DND-41 (cell line): ENCODE measurements at places on chromosomes 4 and X.
A peak's percentile ranks its signal among the peaks of the same experiment; 100 is the strongest.

GRCh38 chrX:66676990-66677389 lies 38.1 kb upstream of the EDA2R start:
- H3K27me3 ChIP-seq = no peaks in the 10 kb centered on the region
- DNase-seq = no peak
- no peak overlapping the region for H3K4me3 ChIP-seq
- no peaks in the 10 kb centered on the region for H3K4me1 ChIP-seq

- H3K27me3 ChIP-seq = no peaks in the 10 kb centered on the region
- no peak overlapping the region for H3K27ac ChIP-seq
- no peak overlapping the region for H3K4me3 ChIP-seq
These were observed 374.3 kb downstream of the AFF2 start for GRCh38 chrX:148874636-148875246.

DNA sequence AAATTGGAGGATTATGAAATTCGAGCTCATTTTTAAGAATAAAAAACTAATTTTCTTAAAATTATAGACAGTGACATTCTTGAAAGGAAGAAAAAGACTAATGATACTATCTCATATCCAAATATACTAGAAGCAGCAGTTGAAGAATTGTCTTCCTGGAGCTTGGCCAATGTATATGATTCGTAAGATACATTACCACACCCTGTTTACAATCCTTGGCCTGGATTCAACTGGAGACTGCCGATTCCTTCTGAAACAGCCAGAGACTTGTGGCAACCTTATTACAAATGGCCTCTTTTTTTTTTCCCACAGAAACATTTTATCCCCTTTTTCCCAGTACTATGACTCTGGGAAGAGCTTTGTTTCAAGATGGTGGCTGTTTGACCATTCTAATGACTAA lies 571.2 kb upstream of the FAT1 start:
- H3K4me3 ChIP-seq = no peak overlapping the region
- no peak overlapping the region for H3K27ac ChIP-seq
- H3K36me3 ChIP-seq = no peaks in the 10 kb centered on the region
- no peaks in the 10 kb centered on the region for H3K4me1 ChIP-seq
- no peaks in the 10 kb centered on the region for H3K27me3 ChIP-seq

DNA sequence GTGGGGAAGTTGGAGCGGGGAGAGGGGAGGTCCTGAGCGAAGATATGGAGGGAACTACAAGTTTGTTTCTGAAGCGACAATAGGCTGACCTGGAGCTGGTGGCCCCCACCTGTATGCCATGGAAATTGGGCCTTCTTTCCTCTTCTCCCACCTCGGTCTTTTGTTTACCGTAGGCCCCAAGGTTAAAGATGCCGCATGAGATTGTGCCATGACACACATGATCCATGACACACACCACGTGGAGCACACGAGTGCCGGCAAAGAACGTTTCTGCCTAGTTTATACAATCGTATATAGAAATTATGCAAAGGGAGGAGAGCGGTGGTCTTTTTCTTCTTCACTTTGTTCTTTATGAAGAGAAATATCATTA lies 408 bp downstream of the TMEM33 start:
- H3K4me3 ChIP-seq = peak overlapping the region; percentile 82
- peaks cover 33% of the 10 kb centered on the region for H3K36me3 ChIP-seq
- peaks cover 48% of the 10 kb centered on the region for H3K4me1 ChIP-seq
- no peaks in the 10 kb centered on the region for H3K27me3 ChIP-seq

GRCh38 chr4:6071959-6072720 lies 53.9 kb upstream of the C4orf50 start:
- H3K27me3 ChIP-seq = peaks cover 4% of the 10 kb centered on the region
- H3K4me3 ChIP-seq = no peak overlapping the region
- H3K36me3 ChIP-seq = no peaks in the 10 kb centered on the region
- H3K4me1 ChIP-seq = no peaks in the 10 kb centered on the region; the same call in 1 of the 2 replicates

GRCh38 chr4:125702406-125702805 lies 387.7 kb downstream of the FAT4 start:
- no peaks in the 10 kb centered on the region for H3K27me3 ChIP-seq
- no peaks in the 10 kb centered on the region for H3K4me1 ChIP-seq
- H3K4me3 ChIP-seq = no peak overlapping the region

- H3K36me3 ChIP-seq = no peaks in the 10 kb centered on the region
- no peak overlapping the region for H3K27ac ChIP-seq
- H3K4me3 ChIP-seq = no peak overlapping the region
- H3K27me3 ChIP-seq = no peaks in the 10 kb centered on the region
- H3K4me1 ChIP-seq = no peaks in the 10 kb centered on the region
These were observed 124.0 kb upstream of the NOCT start for GRCh38 chr4:138891631-138892031.

GRCh38 chr4:36081185-36081584 lies 163.1 kb downstream of the ARAP2 start:
- peaks cover 67% of the 10 kb centered on the region for H3K36me3 ChIP-seq
- no peaks in the 10 kb centered on the region for H3K27me3 ChIP-seq
- H3K27ac ChIP-seq = no peak overlapping the region

DNA sequence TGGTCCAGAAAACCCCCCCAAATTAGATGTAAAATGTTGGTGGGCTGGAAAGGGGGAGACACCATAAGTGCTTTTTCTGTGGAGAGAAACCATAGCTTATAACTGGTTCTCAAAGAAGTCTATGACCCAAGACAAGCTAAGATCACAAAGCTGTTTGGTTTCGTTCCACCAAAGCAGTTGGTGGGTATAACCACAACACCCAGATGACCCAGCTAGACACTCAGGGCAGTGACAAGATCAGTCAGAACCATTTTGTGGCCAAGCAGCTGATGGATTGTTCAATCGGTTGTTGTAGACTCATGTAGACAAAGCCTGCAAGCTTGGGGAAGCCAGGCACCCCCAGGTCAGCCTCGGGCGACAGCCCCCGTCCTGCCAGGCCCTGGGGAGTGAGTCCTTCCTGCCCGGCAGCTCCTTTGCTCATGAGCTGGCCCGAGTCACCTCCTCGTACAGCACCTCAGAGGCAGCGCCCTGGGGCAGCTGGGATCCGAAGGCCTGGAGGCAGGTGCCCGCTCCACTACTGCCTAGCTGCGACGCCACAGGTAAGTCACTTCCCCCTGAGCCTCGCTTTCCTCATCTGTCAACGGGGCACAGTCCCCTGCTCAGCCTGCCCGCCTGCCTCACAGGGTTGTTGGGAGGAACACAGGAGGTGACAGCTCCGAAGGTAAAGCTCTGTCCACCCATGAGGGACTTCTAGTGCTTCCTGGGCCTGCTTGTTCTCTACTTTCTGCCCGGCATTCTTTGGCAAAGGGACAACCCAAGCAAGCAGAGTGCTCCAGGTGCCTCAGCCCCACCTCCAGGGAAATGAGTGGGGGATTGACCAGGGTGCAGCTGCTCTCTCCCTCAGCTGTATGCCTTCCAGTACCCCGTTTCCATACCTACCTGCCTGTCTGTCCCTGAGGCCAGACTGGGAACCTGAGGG lies 65.2 kb upstream of the MTM1 start:
- no peak overlapping the region for H3K4me3 ChIP-seq
- H3K4me1 ChIP-seq = no peaks in the 10 kb centered on the region
- H3K27ac ChIP-seq = no peak overlapping the region
- DNase-seq = no peak
- H3K27me3 ChIP-seq = no peaks in the 10 kb centered on the region
- H3K36me3 ChIP-seq = no peaks in the 10 kb centered on the region

GRCh38 chr4:186846426-186846825 lies 122.8 kb upstream of the FAT1 start:
- no peaks in the 10 kb centered on the region for H3K36me3 ChIP-seq
- no peaks in the 10 kb centered on the region for H3K27me3 ChIP-seq
- H3K27ac ChIP-seq = no peak overlapping the region
- no peak overlapping the region for H3K4me3 ChIP-seq

- H3K36me3 ChIP-seq = no peaks in the 10 kb centered on the region
- no peak for DNase-seq
- peaks cover 8% of the 10 kb centered on the region; the same call in 1 of the 2 replicates for H3K4me1 ChIP-seq
- no peaks in the 10 kb centered on the region for H3K27me3 ChIP-seq
- no peak overlapping the region for H3K4me3 ChIP-seq
These were observed 250.6 kb upstream of the NDST3 start for GRCh38 chr4:117783716-117784115.

GRCh38 chr4:41559940-41560516 lies 22.1 kb downstream of the LIMCH1 start:
- H3K27me3 ChIP-seq = no peaks in the 10 kb centered on the region
- DNase-seq = no peak
- H3K4me1 ChIP-seq = no peaks in the 10 kb centered on the region
- no peaks in the 10 kb centered on the region for H3K36me3 ChIP-seq
- H3K4me3 ChIP-seq = no peak overlapping the region

GRCh38 chr4:65658117-65658516 lies 12.2 kb downstream of the EPHA5 start:
- peaks cover 3% of the 10 kb centered on the region for H3K4me1 ChIP-seq
- H3K27ac ChIP-seq = no peak overlapping the region
- DNase-seq = no peak
- no peaks in the 10 kb centered on the region for H3K36me3 ChIP-seq

GRCh38 chrX:154749856-154750255 lies 1.0 kb downstream of the GAB3 start:
- H3K4me1 ChIP-seq = peaks cover 46% of the 10 kb centered on the region
- H3K36me3 ChIP-seq = no peaks in the 10 kb centered on the region
- no peaks in the 10 kb centered on the region for H3K27me3 ChIP-seq
- H3K4me3 ChIP-seq = peak overlapping the region; percentile 88
- peak overlapping the region; percentile 88 for H3K27ac ChIP-seq

- no peak overlapping the region for H3K4me3 ChIP-seq
- H3K27ac ChIP-seq = no peak overlapping the region
- no peaks in the 10 kb centered on the region for H3K27me3 ChIP-seq
- H3K36me3 ChIP-seq = no peaks in the 10 kb centered on the region
- no peak for DNase-seq
These were observed 204.7 kb upstream of the JADE1 start for GRCh38 chr4:128604840-128605239.

- no peak overlapping the region for H3K4me3 ChIP-seq
- no peaks in the 10 kb centered on the region for H3K36me3 ChIP-seq
These were observed 124.7 kb downstream of the CAMK2D start for GRCh38 chr4:113636877-113637276.

- H3K36me3 ChIP-seq = no peaks in the 10 kb centered on the region
- peak; percentile 6 for DNase-seq
- no peak overlapping the region for H3K27ac ChIP-seq
- no peaks in the 10 kb centered on the region for H3K4me1 ChIP-seq
- H3K27me3 ChIP-seq = no peaks in the 10 kb centered on the region
These were observed 180.7 kb downstream of the CEP135 start for GRCh38 chr4:56129431-56129861.

- peak; percentile 60 for DNase-seq
- H3K4me1 ChIP-seq = peaks cover 35% of the 10 kb centered on the region
- H3K4me3 ChIP-seq = peak overlapping the region; percentile 98
- H3K27ac ChIP-seq = peak overlapping the region; percentile 98
- peaks cover 48% of the 10 kb centered on the region for H3K36me3 ChIP-seq
These were observed 627 bp downstream of the CDKN2AIP start for GRCh38 chr4:183445097-183445428.

DNA sequence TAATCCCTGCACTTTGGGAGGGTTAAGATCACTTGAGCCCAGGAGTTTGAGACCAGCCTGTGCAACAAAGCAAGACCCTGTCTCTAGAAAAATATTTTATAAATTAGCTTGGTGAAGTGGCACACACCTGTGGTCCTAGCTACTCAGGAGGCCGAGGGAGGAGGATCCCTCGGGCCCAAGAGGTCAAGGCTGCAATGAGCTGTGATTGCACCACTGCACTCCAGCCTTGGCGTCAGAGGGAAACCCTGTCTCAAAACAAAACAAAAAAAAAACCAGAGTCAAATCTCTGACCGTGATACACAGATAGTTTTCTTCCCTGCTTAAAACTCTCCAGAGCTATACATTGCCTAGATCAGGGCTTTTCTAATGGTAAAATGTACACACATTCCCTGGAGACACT lies 53.5 kb downstream of the CHST7 start:
- H3K27me3 ChIP-seq = no peaks in the 10 kb centered on the region
- H3K4me3 ChIP-seq = no peak overlapping the region
- no peak for DNase-seq
- no peaks in the 10 kb centered on the region for H3K4me1 ChIP-seq
- H3K27ac ChIP-seq = no peak overlapping the region

DNA sequence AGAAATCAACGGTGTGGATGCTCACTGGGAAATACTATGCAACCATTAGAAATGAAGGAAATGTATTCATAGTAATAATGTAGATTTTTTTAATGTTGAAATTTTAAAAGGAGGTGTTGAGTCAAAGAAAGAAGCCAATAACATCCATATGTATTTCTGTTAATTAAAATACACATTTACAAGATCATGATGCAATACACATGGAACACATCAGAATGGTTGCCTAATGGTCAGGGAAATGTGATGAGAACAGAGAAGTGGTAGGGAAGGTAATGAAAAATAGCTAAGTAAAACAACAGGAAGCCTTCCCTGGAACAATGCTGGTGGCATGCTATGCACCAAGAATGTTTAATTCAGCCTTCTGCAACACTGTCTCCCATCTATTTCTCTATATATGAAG lies 18.2 kb downstream of the AREG start:
- H3K27ac ChIP-seq = no peak overlapping the region
- H3K27me3 ChIP-seq = no peaks in the 10 kb centered on the region
- H3K36me3 ChIP-seq = no peaks in the 10 kb centered on the region
- H3K4me3 ChIP-seq = no peak overlapping the region
- no peak for DNase-seq
- no peaks in the 10 kb centered on the region for H3K4me1 ChIP-seq

DNA sequence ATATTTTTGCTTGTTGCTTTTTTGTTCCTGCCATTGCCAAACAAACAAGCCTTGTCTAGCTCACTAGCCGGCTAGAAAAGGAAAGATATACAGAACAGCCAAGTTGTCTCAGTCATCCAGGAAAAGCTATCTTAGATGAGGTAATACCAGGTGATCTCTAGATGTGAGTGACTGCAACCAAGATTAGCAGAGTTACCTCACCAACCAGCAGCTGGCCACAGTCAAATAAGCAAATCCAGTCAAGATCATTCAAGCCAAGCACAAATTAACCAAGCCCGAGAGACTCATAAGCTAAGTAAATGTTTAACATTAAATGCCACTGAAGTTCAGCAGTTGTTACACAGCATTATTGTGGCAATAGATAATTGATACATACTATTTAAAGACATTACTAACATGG lies 108.6 kb downstream of the CENPC start:
- no peak overlapping the region for H3K27ac ChIP-seq
- H3K27me3 ChIP-seq = no peaks in the 10 kb centered on the region
- no peak for DNase-seq
- H3K4me3 ChIP-seq = no peak overlapping the region
- peaks cover 12% of the 10 kb centered on the region; the same call in 1 of the 2 replicates for H3K4me1 ChIP-seq
- no peaks in the 10 kb centered on the region for H3K36me3 ChIP-seq

- DNase-seq = no peak
- no peaks in the 10 kb centered on the region for H3K36me3 ChIP-seq
- H3K27ac ChIP-seq = no peak overlapping the region
- H3K4me3 ChIP-seq = no peak overlapping the region
- H3K27me3 ChIP-seq = no peaks in the 10 kb centered on the region
- no peaks in the 10 kb centered on the region for H3K4me1 ChIP-seq
These were observed 96.5 kb downstream of the SYTL5 start for GRCh38 chrX:38102875-38103274.

GRCh38 chrX:101668143-101668542 lies 8.5 kb upstream of the ARMCX2 start:
- H3K27me3 ChIP-seq = no peaks in the 10 kb centered on the region
- no peak for DNase-seq
- no peaks in the 10 kb centered on the region for H3K4me1 ChIP-seq

- H3K4me3 ChIP-seq = no peak overlapping the region
- H3K27me3 ChIP-seq = no peaks in the 10 kb centered on the region
- DNase-seq = no peak
- no peak overlapping the region for H3K27ac ChIP-seq
- no peaks in the 10 kb centered on the region for H3K36me3 ChIP-seq
These were observed 29.9 kb upstream of the PJA1 start for GRCh38 chrX:69195192-69195591.
